ENCODE measurements at places on chromosomes 7 and 10.

GRCh38 chr10:121904888-121905287 is 22.9 kb downstream of the ATE1 start:
- no peak for DNase-seq

DNA sequence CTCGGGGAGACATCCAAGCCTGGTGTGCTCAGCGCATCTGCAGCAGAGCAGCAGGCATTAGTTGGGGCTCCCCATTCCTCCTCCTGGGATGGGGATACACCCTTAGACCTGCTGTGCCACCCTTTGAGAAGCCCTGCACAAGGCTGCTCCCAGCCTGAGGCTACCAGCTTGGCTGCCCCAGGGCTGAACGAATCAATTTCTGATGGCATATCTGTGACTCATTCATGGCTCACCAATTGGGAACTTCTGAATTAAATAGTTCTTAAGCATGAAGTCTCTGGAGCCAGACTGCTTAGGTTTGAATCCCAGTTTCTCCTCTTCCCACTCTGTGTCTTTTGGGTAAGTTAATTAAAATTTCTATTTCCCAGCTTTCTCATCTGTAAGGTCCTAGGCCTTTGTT is 16.3 kb upstream of the GLI3 start:
- DNase-seq, result no peak

GRCh38 chr7:74655768-74656440 is 1.6 kb upstream of the GTF2I start:
- no peak for DNase-seq

DNA sequence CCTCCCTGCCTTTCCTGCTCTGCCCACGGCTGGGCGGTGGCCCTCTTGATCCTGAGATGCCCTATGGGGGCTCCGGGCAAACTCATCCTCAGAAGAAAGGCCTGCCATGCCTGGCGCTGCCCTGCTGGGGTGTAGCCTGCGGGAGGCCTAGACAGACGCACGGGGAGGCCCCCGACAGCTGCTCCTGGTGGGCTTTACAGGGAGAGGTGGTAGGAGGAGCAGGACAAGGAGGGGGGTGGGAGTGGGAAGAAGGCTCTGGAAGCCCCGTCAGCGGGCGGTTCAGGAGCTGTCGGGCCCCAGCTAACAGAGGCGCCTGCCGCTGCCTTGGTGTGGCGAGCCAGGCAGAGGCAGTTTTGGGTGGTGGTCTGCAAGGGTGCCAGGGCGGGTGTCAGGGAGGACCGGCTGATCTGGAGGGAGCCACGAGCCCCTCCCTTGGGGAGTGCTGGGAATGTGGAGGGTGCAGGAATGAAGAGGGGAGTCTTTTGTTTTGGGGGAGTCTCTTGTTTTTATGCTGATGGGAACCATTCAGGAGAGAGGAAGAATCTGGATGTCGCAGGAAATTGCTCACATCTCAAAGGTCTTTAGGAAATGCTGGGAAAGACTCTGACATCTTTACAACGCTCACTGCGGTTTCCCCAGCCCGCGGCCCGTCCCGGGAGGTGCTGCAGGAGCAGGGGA is 63.5 kb downstream of the CFAP46 start:
- no peak for DNase-seq

DNA sequence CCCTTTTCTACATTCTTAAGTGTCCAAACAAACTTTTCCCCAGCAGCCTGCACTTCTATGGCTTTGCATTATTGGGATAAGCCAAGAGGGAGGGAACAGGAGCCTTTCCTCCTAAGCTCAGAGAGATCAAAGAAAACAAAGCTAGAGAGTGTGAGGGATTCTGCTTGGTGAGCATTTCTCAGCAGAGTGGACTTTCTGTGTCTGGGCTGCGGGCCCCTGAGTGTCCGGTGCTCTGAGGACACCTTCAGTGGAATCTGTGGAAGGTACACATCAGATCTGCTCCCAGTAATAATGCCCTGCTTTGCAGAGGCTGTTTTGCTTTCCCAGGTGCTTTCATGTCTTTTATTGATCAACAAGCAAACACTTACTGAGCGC is 50.2 kb downstream of the KCNMA1 start:
- DNase-seq, result no peak

- no peak for DNase-seq
Observed at GRCh38 chr7:94420328-94420727, 25.6 kb downstream of the COL1A2 start.

DNA sequence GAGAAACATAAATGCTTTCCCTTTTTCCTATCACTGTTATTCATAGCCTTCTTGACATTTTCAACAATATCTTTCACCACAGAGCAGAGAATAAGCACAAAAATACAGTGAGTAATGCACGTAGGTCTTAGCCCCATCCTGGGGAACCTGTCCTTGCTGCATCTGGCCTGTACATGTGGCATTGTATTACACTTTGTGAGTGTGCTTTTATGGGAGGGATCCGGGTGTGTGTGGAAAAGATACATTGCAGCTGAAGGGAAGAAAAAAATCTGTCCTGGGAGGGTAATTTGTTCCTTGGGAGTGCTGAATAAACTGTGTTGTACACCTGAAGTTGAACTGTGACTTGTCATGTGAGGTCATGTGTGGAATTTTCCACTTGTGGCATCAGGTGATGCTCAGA is 422.7 kb upstream of the LRGUK start:
- no peak for DNase-seq

- DNase-seq, result no peak
Observed at GRCh38 chr10:63666836-63667383, 145.7 kb downstream of the REEP3 start.

- DNase-seq, result no peak
Observed at GRCh38 chr10:63003816-63004453, 129.2 kb upstream of the NRBF2 start.

DNA sequence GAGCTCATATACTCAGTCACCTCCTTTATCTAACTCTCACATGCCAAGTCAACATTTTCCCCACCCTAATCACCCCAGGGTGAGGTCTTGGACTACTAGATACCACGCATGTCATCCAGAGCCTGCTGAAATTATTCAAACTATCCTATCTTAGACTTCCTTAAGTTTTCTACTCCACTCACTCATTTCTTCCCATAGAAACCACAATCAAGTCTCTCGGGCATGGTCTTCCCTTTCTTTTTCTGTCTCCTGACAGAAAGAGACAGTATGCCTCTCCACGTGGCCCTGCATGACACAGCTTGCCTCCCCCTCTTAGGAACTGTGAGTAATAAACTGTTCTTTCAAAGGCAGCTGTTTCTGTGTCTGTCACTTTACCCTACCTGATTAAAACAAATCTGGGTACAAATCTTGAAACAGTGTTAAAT is 29.4 kb downstream of the TAS2R41 start:
- DNase-seq, result no peak

DNA sequence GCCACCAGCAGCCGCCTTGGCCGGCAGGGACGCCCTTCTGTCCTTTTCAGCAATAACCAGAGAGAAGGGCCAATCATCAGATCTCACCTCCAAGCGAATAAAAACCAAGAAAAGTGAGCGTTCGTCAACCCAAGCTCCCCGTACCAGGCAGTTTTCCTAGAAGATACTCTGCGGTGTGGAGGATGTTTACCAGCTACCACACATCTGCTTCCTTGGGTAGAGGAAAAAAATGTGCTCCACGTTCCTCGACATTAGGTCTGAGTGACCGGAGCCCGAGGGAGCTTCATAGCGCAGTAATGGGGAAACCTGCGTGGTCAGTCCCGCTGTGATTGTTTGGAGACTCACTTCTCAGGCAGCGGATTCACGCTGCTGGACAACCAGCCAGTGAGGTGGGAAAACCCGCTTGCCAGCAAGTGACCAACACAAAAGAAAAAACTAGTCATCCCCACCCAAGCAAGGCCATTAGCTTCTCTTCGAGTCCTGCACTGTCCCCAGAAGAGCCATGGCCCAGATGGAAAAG is 73.0 kb downstream of the ZRANB1 start:
- no peak for DNase-seq

- DNase-seq, result no peak
Observed at GRCh38 chr10:95404864-95405263, 114.1 kb upstream of the PDLIM1 start.

GRCh38 chr10:1432161-1432560 is 305.2 kb downstream of the ADARB2 start:
- DNase-seq, result no peak

- no peak for DNase-seq
Observed at GRCh38 chr7:111264111-111264868, 173.4 kb downstream of the LRRN3 start.

GRCh38 chr10:8499752-8500390 is 445.4 kb downstream of the GATA3 start:
- no peak for DNase-seq

DNA sequence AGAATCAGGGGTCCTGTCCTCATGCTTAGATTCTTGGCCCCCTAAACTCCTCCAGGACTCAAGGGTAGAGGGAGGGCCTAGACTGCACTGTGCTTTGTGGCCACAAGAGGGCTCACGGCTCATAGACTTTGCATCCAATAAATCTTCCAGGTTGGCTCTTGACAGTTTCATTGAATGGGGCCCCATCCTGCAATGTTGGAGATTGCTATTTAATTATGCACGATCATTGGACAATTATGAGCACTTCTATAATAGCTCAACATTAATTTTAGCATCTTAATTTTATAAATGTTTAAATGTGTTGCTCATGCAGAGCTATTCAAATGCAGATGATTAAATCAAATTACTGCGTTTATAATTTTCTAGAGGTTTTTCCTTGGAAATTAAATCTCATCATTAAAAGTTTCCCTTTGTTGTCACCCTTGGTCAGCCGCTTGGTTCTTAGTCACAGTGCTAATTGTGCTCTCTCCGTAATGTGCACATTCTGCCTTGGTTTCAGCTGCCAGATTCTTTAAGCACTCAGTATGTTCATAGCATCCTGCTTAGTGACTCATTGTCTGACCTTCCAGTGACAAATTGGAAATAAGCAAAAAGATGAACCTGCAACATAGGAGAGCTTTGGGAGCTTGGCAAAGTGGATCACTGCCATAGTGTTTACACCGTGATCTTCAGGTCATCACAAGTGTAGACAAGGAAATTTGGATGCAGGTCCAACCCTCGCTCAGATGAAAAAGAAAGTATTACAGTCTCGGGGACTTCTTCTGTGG is 33.4 kb upstream of the PLPP4 start:
- peak; percentile 38 for DNase-seq

- DNase-seq, result no peak
Observed at GRCh38 chr10:55220975-55221374, 419.9 kb upstream of the PCDH15 start.

DNA sequence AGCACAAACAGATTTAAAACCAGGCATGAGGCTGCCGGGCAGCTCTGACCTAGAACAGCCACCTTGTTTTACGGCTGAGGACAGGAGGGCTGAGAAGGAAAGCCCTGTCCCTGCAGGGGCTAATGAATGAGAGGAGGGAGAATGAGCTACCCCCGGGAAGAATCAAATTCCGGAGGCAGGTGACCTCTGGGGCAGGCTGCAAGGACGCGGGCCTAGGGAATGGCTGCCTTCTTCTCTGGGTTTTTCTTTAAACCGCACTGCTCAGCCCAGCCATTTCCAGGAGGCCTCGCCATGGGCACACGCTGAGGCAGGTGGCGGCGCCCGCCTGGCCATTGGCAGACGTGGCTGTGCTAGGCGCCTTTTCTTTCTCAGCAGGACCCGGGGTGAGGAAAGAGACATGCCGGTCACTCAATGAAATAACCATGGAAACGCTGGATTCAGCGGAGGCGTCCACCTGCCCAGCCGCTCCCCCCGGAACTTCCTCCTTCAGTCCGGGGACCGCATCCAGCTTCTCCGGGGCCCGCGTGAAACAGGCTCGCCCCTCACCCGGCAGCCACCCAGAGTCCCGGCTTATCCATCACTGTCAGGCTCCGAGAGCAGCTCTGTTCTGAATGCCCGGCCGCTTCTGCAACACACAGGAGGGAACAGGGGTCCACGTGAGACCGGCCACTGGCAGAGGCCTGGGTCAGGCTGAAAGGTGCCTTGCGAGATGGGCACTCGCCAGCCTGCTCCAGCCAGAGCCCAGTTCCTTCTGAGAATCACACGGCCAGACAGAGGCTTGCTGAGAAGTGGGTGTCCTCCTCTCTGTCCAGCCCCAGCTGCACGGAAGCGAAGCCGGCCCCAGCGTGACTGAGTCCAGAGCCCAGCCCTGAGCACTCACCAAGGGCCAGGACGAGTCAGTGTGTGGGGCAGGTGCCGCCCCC is 82.1 kb downstream of the PDGFA start:
- no peak for DNase-seq

GRCh38 chr10:12020574-12020973 is 22.0 kb downstream of the UPF2 start:
- DNase-seq, result no peak

- no peak for DNase-seq
Observed at GRCh38 chr7:97305589-97305988, 188.1 kb downstream of the SDHAF3 start.

DNA sequence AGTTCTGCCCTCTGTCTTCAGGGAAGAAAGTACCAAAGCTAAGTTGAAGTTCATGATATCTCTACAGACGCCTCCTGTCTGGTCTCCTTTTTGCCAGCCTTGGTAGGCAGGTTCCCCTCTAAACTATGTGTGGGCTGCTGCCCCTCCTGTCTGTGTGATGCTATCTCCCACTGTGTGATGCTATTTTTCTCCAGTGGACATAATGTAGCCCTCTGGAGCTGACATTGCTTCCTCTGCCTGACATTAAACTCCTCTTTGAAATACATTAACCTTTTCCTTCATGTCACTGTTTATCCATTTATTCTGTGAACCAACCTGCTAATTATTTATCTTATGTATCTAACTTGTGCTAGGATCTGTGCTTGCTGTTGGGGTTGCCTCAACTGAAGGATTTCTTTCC is at the start of gene PRSS58:
PRSS58 (minus strand) TSS at position 101 of the 400 bp plus-strand sequence. CDS start 351 bp downstream, outside the sequence.
- no peak for DNase-seq

DNA sequence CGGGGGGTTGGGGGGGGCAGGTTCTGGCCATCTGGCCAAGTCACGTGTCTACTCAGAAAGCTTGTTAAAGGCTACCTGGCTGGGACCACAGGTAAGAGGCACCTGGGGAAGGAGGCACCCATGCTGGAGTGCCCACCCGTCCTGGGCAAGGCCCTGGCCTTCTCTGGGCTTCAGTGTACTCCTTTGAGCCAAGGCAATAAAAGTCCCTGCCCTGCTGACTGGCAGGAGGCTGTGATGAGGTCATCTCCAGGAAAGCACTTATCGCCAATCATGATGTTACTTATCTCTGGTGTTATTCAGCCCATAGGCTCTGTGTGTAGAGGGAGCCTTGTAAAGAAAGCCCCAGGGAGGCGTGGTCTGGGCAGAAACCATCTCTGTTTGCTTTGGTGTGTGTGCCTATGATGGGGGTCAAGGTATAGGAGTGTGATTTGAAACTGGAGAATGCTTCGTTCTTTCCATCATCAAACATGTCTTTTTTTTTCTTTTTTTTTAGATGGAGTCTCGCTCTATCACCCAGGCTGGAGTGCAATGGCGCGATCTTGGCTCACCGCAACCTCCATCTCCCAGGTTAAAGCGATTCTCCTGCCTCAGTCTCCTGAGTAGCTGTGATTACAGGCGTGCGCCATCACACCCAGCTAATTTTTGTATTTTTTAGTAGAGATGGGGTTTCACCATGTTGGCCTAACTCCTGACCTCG is 2.5 kb upstream of the CLDN4 start:
- DNase-seq, result peak; percentile 86
